Large intestine (tissue), 12 donors: ENCODE measurements at places on chromosomes 6 and 20. TPM values are rescaled to one million over a fixed set of nuclear protein-coding genes. Genes with fewer than 3 reads are reported as not detected.
A peak's percentile ranks its signal among the peaks of the same experiment; 100 is the strongest.

The CDH4 gene
- 1.7 TPM for polyA plus RNA-seq

DNA sequence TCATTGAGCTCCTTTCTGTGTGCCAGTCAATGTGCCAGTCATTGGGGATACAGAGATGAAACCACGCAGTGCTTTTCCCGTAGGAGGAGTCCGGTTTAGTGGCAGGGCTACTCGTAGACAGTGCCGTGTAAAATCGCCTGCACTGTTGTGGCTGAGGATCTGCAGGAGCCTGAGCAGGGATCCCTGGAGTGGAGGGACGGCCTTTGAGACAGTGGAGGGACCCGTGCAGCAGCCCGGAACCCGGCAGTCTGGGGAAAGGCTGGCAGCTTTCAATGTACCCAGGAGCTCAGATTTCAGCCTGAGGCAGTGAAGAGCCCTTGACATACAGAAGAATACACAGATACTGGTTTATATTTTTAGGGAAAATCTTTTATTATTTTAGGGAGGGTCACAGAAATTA lies 203.3 kb downstream of the ARID1B start:
- no peaks in the 10 kb centered on the region for H3K4me1 ChIP-seq
- no peak overlapping the region for H3K27ac ChIP-seq
- H3K27me3 ChIP-seq, result no peaks in the 10 kb centered on the region
- no peak for DNase-seq

GRCh38 chr20:31560746-31561598 lies 44.1 kb upstream of the ID1 start:
- H3K36me3 ChIP-seq, result peaks cover 54% of the 10 kb centered on the region
- no peak overlapping the region for H3K4me3 ChIP-seq
- DNase-seq, result no peak
- H3K4me1 ChIP-seq, result peaks cover 12% of the 10 kb centered on the region

DNA sequence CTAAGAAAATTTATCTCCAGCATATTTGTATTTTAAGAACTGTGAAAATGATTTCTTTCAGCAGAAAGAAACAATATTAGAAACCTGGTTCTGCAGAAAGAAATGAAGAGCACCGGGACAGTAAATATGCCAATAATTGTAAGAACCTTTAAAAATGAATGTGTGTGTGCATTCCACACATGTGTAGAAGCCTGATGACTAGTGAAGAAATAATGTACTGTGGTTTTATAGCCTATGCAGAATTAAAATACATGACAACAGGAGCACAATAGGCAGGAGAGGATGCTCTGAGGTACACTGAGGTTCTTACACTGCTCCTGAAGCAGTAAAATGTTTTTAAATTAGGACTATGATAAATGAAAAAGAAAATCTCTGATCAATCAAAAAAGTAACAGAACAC lies 48.9 kb downstream of the SNX14 start:
- no peaks in the 10 kb centered on the region for H3K4me1 ChIP-seq
- no peak overlapping the region for H3K27ac ChIP-seq
- H3K36me3 ChIP-seq, result peaks cover 40% of the 10 kb centered on the region
- no peak for DNase-seq

DNA sequence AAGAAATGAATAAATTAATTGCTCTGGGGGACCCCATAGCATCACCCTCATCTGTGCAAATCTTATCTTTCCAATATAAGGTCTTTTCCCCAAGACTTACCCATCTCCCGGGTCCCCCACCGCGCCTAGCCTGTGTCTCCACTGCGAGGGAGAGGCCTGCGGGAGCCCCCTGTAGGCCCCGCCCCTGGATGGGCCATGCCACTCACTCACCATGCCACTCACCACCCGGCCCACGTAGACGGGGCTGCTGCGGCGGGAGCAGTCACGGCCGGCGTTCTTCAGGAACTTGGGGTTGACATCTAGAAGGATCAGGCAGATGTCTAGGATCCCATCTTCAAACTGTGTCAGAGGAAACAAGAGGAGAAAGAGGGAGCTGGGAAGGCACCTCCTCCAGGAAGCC lies 17.3 kb downstream of the TGM2 start:
- H3K27me3 ChIP-seq, result no peaks in the 10 kb centered on the region
- peak overlapping the region; percentile 95 for H3K27ac ChIP-seq
- H3K4me1 ChIP-seq, result peaks cover 82% of the 10 kb centered on the region
